Type B pancreatic cell (in vitro differentiated cells): ENCODE measurements at places on chromosomes 7 and 10. TPM values are rescaled to one million over a fixed set of nuclear protein-coding genes. Genes with fewer than 3 reads are reported as not detected.

The COX15 gene
- total RNA-seq, result 36.1 and 46.5 TPM in 2 replicates

The AGMO gene
- 0.41 and 1.0 TPM in 2 replicates for total RNA-seq

DNA sequence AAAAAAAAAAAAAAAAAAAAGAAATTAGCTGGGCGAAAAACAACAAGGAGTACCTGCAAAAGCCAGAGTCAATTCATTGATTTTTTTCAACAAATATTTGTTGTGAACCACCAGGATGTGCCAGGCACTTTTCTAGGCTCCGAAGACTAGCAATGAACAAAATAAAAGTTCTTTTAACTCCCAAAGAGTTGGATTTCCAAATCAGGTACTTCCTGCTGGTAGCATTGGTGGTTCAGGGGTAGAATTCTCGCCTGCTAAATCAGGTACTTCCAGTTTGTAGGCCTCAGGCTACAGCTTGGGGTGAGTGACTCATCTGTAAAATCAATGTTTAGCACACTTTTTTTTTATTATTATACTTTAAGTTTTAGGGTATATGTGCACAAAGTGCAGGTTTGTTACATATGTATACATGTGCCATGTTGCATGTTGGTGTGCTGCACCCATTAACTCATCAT lies 10.9 kb downstream of the PPA1 start:
- no peak for DNase-seq

The SPACDR gene
- total RNA-seq, result 1.4 and 2.8 TPM in 2 replicates

DNA sequence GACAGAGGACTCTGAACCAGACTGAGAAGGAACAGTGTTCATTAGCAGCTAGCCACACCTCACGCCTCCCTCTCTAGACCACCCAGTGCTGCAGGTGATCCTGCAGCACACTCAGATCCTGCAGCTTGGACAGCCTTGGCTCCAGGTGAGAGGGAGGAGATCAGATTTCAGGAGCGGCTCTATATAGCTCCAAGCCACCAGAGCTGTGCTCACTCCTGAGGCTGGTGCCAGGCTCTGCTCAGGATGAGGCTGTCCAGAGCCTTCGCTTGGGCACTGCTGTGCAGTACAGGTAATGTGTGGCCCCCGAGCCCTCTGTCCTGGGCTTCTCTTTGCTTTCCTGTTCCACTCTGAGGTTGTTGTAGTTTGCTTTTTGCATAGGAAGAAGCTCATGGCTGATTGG lies 42.4 kb downstream of the C10orf120 start:
- no peak for DNase-seq

DNA sequence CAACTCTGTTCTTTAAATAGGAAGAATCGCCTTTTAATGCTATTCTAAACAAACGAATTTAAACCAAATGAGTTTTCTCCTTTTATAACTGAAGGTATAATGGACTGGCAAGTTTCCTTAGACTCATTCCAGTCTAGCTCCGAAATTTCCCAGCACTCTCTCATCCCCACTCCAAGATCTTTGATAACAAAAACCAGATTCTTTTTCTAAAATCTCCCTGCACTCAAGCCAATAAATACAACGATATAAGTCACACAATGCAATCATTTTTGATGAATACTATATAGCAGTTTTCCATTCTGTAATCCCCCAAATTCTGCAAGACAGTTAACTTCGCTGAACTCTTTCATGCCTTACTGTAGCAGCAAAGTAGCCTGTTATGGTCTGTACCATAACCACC lies 1.9 kb downstream of the OGA start:
- DNase-seq, result no peak

The COL26A1 gene
- 10.6 and 47.9 TPM in 2 replicates for total RNA-seq

The CHAT gene
- 0.34 and 0.62 TPM in 2 replicates for total RNA-seq

The ZNF853 gene
- total RNA-seq, result 5.0 and 9.2 TPM in 2 replicates

DNA sequence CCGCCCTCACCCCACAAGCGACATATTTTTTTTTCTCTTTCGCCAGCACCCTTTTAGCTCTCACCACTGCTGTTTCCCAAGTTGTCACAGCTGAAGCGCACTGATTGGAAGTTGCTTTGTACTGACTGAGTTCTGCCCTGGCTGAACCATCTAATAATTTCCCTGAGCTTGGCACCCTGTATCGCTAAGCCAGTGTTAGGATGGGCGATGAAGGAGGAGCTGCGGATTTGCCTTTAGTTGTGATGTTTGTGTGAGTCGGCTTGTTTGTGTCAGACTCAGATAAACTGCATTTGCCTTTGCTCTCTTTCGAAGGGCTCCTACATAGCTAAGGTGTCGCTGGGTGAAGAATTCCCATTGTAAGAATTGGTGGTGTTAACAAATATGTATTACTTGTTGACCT lies 1.3 kb upstream of the ATXN7L1 start:
- no peak for DNase-seq
